ENCODE measurements at places on chromosomes 13 and 19.

DNA sequence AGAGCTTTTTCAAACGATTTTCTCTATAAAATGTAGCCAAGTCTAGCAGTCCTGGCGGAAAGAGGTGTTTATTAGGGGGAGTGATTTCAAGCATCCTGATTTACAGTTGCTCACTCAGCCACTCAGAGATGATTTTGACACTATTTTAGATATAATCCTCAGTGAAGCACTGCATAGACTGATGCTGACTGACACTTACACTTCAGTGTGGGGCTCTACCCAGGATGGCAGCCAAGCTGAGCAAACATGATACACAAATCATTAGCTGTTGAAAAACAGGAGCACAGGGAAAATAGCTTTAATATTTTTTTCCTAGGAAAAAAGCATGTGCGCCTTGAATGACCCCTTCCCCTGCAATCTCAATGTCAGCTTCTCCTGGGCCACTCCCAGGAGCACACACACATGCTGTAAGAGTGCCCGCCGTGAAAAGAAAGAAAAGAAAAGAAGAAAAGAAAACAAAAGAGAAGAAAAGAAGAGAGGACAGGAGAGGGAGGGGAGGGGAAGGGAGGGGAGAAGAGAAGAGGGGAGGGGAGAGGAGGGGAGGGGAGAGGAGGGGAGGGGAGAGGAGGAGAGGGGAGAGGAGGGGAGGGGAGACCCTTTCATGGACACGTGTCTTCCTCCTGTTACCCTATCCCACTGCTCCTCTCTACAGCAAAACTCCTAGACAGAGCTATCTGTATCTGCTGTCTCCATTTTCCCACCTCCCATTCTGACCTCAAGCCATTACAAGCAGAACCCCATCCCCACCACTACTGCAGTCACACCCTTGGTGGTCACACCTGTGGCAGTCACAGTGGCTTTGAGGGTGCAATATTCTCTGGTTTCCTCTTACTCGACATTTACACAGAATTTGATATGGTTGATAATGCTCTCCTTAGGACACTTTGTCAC lies 36.4 kb downstream of the RCBTB2 start:
- no peak for DNase-seq

GRCh38 chr13:51153527-51153926 lies 42.5 kb upstream of the C13orf42 start:
- DNase-seq: no peak

DNA sequence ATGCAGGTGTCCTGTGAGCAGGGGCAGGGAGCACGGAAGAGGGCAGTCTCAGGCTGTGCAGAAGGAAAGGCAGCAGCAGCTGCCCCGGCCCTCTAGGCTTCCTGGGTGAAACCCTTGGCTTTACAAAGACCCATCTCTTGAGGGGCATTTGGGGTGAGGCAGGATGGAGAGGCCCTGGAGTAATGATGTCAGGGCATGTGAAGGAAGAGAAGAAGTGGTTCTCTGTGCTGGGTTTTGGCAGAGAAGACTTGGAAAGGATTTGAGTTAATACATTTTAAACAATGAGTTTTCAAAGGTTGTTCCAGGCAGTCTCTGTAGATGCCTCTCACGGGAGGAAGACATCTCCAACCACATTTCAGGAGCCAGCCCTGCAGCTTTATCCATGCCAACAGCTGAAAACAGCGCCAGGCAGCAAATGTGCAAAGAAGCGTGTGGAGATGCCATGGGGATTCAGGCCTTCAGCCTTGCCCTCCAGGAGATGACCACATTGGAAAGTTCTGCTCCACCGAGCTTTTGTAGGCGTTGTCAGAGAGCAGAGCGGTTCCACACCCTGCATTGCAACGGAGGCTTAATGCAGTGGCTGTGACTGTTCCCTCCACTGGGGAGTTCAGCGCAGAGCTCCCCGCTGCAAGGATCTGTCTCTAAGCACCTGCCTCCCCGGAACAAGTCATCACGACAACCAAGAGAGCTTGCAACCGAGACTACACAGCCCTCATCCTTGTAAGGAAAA lies 322.8 kb downstream of the UQCRFS1 start:
- no peak for DNase-seq

DNA sequence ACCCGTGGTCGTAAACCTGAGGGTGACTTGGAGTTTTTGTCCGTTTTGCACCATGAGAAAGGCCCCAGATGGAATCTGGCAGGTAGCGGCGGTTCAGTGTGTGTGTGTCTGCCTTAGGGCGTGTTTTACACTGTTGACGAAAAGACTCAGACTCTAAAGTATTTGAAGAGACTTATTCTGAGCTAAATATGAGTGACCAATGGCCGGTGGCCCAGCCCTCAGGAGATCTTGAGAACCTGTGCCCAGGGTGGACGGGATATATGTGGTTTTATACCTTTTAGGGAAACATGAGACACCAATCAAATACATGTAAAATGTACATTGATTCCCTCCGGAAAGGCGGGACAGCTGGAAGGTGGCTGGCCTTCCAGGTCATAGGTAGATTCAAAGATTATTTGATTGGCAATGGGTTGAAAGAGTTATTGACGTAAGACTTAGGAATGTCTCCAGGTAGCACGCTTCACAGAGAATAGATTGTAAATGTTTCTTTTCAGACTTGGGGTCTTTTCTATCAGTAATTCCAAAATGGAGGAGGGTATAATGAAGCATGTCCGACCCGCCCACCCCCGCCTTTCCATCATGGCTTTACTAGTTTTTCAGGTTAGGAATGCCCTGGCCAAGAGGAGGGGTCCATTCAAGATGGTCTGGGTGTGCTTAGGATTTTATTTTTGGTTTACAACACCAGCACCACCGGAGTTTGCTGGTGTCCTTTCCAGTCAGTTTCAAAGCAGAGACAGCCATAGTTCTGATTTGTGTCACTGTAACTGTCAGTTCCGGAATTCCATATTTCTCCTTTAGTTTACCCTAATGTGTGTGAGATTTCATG lies 1.0 kb upstream of the ZNF529 start:
- no peak for DNase-seq

DNA sequence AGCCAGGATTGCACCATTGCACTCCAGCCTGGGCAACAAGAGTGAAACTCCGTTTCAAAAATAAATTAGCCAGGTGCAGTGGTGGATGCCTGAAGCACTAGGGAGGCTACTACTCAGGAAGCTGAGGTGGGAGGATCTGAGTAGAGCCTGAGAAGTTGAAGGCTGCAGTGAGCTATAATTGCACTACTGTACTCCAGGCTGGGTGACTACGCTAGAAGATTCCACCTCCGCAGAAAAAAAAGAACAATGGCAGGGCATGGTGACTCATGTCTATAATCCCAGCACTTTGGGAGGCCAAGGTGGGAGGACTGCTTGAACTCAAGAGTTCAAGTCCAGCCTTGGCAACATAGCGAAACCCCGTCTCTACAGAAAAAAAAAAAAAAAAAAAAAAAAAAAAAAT lies 20.5 kb downstream of the HAUS8 start:
- no peak for DNase-seq

- DNase-seq: no peak
These were observed 25.1 kb upstream of the ZNF850 start for GRCh38 chr19:36797786-36798108.

GRCh38 chr19:34357431-34357830 lies 7.6 kb upstream of the GPI start:
- no peak for DNase-seq

DNA sequence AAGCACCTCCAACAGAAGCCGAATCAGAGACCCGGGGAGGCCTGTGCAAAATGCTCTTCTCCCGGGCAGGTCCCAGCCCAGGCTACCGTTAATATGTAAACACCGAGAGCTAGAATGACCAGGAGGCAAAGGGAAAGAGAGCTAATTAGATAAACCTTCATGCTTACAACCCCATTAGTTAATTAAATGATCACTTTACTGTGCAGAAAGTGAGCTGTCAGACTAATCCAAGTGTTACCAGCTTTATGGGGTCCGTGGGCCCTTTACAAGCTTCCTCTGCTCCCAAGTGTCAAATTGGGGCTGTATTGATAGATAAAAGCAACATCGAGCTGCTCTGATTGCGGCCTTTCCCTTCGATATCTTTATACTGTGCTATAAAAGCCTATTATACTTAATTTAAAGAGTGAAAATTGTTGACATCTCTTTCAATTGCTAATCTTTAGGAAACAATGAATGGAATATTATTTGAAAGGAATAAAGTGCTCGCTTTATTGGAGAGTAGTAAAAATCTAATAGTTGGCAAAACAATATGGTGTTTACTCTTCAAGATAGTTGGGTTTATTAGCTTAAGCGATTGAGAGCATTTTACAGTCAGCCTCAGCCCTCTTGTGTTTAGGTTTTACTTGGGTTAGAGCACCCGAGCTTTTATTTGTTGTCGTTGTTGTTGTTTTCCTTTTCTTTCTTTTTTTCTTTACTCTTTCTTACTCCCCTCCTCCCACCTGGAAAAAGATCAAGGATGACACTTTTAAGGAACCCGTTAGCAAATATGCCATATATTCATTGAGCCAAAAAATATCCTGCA lies 189.3 kb upstream of the GPR12 start:
- DNase-seq: no peak

GRCh38 chr13:67281466-67281865 lies 51.3 kb upstream of the PCDH9 start:
- no peak for DNase-seq
